ENCODE measurements at places on chromosomes 5 and 9.

GRCh38 chr9:35446012-35446411, 43.9 kb upstream of the RUSC2 start:
- DNase-seq: no peak

GRCh38 chr9:114161513-114161912, 6.2 kb downstream of the COL27A1 start:
- no peak for DNase-seq

DNA sequence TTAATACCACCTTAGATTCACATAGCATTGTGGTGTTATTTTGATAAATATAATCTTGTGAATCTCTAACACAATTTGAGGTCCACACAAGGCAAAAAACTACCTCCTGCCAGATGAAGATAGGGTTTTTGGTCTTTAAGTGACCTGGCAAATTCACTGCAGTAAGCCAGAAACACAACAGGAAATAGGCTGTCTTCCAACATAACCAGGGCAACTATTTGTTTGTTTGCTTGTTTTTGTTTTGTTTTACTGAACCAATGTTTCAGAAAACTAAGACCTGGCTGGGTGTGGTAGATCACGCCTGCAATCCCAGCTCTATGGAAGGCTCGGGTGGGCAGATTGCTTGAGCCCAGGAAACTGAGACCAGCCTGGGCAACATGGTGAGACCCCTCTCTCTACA, 95.5 kb downstream of the USP20 start:
- no peak for DNase-seq

DNA sequence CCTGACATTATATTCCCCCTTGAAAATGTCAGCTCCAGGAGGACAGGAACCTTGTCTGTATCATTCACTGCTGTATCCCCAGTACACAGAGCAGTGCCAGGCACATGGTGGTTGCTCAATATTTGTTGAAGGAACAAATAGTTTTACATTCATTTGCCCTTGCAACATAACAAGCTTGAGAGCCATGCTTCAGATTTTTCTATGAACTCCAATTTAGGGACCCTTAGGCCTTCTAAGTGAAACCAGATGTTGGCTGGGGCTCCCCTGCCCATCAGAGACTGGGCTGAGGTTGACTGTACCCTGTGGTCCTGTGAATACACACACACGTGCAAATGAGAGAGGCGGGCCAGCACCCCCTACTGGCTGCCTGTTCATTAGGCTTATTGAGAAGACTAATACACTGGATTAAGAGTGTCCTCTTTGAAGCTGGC, 214.9 kb upstream of the WWC1 start:
- peak; percentile 56 for DNase-seq

DNA sequence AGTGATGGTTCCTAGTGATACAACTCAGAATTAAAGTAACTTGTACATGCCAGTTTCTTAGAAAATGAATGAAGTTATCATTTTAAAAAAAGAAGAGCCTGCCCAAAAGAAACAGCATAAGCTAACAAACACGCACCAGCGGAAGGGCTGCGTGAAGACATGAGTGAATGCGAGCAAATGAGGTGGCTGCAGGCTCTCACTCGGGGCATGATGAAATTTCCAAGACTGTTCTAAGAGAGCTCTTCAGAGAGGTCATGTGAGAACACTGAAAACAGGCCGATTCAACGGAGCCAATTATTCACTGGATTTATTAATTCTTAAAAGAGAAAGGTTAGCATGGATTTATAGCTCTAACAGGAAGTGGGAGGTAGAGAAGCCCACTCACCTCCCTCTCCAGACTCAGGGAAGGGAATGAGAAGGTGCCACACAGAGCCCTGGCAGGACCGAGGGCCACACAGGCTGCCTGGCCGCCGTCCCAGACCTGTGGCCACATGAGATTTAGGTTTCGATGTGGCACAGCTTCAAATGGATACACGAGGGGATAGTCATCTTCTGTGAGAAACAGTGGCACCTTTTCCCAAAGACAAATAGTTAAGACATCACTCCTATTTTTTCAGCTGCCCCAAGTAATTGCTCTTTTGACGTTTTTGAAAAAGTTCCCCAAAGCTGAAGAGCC, 55.5 kb downstream of the HABP4 start:
- DNase-seq: no peak

GRCh38 chr5:161697001-161697400, 11.5 kb downstream of the GABRA6 start:
- no peak for DNase-seq

GRCh38 chr5:155952486-155953089, 374.4 kb upstream of the SGCD start:
- no peak for DNase-seq

DNA sequence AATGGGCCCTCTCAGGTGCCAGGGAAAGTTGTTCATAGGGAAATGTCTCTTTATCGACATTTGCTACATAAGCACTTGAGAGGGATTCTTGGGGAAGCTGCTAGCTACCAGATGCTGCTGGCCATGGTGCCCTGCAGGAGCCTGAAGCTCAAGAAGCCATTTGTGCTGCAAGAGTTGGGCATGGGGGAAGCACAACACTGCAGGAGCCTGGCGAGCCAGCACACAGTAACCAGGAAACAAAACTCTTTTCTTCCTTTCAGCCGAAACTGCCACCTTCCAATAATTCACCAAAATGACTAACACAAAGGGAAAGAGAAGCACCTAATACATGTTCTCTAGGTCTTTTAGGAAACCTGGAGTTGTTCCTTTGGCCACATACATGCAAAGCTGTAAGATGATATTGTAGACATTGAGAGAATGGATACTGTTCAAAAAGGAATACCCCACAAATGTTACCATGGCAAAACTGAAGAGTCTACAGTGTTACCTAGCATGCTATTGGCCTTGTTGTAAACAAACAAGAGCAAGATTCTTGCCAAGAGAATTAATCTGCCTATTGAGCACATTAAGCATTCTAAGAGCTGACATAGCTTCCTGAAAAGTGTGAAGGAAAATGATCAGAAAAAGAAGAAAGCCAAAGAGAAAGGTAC, 26.1 kb upstream of the LARP1 start:
- DNase-seq: no peak

DNA sequence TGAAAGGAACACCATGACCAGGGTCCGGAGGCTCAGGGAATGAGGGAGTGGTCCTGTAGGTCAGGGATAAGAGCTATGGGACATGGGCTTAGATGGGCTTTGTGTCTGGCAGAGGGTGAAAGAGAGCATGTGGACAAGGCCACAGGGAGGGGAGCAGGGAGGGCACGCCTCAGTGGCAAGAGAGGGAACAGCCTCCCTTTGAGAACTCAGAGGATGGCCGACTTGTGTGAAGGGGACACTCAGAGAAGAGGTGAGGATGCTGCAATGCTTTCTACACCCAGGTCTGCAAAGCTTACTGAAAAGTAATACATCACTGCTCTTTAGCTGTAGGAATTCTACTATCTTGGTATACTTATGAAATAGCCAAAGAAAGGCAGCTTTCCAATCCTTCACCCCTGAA, 23.5 kb downstream of the MED10 start:
- no peak for DNase-seq

GRCh38 chr5:57939335-57939734, 456.7 kb upstream of the ACTBL2 start:
- DNase-seq: no peak

GRCh38 chr5:71757590-71758543, 38.8 kb downstream of the CARTPT start:
- peak; percentile 50 for DNase-seq

GRCh38 chr5:11384441-11385250, 519.6 kb downstream of the CTNND2 start:
- DNase-seq: peak; percentile 8
